ENCODE measurements at places on chromosomes 2 and 18.

DNA sequence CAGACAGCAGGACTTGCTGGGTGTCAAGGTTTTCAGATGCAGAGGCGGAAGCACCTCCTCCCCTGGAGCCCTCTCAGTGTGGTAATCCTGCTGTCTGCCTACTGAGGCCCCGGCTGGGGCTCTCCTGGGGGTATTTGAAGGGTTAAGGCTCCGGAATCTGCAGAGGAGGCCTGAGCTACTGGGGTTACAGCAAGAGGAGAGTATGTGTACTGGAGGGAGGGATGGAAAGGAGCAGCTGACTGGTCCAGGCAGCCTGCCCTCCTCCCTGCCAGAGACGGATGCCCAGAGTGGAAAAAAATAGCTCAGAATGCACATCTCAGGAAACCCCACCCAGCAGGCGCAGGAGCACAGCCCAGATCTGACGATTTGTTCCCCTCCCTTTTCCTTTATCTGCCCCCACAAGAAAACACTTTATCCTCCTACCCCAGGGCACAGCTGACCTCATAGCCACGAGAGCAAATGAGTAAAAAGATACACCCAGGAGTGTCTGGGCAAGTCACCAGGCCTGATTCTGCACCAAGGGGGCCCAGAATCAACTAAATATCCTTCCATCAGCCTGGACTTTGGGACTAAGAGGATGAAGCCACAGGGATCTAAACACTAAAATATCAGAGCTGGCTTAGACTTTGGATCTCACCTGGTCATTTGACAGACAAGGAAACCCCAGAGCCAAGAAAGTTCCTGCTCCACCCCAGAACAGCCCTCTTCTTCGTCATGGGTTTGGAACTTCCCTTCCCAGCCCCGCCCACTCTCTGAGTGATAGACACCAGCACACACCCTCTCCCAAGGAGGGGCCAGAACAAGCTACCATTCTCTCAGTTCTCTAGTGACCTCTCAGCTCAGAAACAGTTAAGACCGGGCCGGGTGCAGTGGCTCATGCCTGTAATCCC, 5.5 kb downstream of the TMBIM1 start:
- DNase-seq = no peak

DNA sequence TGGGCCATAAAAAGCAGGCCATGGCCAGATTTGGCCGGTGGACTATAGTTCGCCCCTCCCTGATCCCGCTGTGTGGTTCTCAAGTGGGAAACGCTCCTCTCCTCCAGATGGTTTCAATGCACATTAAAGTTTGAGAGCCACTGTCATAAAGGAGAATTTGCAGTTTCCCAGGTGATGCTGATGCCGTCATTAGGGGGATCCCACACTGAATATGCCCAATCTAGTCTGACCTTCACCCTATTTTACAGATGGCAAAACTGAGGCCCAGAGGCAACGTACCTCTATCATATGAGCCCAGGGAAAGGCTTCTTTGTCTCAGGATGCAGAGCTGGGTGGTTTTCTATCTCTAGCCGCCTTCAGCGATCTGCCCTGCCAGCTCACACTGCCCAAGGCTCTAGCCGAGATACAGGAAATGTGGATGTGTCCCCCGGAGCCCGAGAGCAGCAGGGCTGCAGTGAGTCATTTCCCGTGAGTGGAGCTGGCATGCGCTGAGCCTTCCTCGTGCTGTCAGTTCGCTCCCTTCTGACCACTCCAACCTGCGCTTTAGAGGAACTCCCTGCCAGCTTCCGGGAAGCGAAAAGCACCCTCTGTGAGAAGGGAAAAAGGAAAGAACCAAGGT, 116.2 kb downstream of the SMAD7 start:
- no peak for DNase-seq

DNA sequence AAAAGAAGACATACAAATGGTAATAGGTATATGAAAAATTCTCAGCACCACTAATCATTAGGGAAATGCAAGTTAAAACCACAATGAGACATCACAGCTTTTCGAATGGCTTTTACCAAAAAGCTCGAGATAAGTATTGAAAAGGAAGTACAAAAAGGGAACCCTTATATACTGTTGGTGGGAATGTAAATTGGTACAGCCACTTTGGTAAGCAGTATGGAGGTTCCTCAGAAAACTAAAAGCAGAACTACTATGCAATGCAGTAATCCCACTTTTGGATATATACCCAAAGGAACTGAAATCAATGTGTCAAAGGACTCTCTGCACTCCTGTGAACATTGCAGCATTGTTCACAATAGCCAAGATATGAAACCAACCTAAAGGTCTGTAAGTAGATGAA, 107.5 kb upstream of the SPATS2L start:
- DNase-seq = no peak

DNA sequence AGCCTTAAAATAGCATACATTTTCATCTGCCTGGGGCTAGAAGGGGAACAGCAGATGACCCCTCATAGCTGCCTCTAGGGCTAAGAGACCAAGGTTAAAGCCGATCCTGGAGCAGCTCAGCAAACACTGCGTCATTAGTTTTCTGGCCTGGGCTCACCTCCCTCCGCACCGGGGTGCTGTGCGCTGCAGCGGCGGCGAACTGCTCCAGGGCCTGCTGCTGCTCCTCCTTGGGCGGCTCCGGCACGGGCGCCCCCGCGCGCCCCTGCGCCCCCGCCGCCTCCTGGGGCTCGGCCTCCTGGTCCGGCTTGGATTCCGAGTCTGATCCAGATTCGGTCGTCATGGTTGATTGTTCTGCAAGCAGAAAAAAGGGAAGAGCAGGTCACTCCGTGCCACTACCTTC, 55.0 kb downstream of the EPB41L3 start:
- DNase-seq = no peak

GRCh38 chr2:25920336-25920735, 42.0 kb upstream of the ASXL2 start:
- DNase-seq = no peak

DNA sequence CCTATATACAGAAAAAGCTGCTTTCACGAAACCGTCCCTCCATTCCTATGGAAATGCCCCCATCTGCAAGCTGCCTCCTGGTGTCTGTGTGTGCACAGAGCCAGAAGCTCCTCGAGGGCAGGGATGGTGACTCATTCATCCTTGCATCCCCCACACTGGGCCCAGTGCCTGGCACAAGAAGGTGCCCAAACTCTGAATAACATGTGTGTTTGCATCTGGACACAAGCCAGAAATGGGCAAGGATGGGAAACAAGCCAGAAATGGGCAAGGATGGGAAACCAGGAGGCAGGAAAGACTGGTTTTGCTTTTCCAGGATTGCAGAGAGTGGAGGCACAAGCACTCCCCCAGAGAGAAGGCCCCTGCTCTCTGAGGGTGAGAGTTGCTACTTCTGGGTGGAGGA, 313.9 kb downstream of the CELF4 start:
- DNase-seq = no peak

- no peak for DNase-seq
Measured at GRCh38 chr2:36733215-36733614, 36.7 kb downstream of the VIT start.

DNA sequence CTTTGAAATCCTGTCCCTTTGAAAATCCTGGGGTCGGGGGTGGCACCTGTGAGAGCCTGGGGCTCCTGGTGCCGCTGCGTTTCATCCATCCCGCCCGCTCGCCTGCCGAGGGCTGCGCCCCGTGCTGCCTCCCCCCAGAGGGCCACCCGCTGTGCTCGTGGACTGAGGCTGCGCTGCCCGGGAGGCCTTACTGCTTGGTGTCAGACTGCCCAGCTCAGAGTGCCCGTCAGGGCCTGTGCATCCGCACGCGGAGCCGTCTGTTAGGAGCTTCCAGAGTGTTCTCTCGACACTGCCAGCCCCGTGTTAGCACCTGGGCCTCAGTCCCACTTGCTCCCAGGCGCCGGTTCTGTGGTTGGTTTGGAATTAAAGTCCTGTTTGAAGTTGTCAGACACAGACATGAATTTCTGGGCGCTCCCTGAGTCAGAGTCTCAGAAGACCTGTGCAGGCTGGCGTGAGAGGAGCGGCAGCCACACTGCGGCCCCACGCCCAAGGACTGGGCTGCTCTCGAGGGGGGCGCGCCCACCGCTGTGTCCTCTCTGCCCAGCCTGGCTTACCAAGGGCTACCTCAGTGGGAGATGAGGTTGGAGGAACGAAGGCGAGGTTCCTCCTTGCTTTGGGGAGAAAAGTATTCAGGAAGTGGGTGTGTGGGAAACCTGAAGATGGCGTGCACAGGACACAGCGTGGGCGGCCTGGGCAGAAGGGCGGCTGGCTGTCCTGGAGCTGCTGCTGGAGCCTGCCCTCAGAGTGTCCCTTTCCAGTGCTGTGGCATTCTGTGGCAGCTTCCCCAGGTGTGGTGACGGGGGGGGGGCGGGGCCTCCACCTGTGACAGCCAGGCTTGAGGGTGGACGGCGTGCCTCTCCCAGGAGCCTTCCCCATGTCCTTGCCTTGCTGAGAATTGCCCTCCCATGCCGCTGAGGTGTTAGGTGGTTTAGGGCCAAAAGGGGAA, 14.1 kb downstream of the DTYMK start:
- no peak for DNase-seq

DNA sequence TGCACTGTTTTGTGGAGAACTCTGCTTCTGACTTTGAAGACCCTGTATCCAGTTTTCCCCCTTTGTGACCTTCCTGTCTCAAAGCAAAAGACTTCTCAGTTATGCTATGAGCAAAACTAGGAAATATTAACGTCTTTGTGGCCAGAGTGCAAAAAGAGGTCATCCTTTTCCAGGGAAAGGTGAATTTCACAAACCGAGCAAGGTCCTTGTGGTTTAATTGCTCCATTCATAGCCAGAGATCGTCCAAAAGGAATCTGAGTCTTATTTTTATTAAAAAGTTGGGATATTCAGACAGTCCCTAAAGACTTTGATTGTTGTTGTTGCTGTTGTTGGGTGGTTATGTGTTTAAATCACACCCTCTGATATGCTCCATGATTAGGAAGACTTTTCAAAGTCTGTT, 77.4 kb downstream of the NAB1 start:
- DNase-seq = no peak

DNA sequence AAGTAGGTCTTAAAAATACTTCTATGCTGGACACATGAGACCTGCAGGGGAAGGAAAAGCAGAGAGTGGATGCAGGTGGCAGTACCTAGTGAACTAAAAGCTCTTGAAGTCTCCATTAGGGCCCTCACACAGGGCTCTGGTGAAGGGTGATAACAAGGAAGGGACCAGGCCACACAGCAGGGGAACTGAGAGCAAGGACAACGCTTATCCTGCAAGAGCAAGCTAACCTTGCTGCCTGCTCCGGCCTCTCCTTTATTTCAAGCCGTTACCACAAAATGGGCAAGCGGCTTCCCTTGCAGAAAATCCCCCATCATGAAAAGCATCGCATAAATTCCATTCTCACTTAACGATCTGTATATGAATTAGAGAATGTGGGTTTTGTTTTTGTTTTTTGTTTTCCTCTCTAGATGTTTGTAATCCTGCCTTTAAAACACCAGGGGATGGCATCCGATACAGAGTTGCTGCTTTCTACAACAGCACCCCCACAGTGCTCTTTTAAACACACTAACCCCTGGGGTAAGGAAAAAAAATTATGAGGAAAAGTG, 64.5 kb downstream of the CACNB4 start:
- DNase-seq = no peak

DNA sequence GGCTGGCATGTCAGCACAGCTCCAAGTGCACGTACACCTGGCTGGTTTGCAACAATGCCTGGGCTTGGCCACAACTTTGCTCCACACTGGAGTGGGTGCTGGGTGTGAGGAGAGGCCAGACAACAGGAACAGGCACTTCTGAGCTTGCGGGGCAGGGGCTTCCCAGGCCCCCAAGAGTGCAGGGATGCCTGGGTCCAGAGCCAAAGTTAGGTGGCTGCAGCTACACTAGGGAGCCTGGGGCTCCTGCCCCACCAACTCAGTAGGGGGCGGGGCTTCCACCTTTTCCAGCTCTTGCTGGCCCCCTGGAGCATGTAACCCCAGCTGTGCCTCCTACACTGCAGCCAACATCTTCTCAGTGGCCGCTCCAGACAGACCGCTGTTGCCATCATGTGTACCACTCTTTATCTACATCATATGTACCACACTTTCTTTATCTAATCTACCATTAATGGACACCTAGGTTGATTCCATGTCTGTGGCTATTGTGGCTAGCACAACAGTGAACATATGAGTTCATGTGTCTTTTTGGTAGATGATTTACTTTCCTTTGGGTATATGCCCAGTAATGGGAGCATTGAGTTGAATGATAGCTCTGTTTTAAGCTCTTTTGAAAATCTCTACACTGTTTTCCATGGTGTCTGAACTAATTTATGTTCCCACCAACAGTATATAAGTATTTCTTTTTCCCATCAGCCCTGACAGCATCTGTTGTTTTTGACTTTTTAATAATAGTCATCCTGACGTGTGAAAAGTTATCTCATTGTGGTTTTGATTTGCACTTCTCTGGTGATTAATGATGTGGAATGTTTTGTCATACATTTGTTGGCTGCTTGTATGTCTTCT, 87.9 kb downstream of the ZNF804A start:
- DNase-seq = no peak

DNA sequence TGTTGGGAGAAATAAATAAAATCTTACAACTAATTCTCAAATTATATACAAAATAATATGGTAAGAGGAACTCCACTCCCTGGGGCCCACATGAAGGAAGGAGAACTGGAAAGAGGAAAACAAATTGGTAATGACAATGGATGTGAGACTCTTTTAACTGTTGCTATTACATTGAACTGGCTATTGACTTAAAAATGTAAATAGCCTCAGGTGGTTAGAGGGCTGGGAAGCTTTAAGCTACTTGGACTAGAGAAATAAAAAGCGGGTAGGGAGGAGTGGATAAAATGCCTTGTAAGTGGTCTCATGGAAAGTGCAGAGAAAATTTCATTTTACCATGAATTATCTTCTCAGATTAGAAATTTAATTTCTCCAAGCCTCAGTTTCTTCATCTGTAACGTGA, 64.1 kb downstream of the KCNJ3 start:
- DNase-seq = no peak

DNA sequence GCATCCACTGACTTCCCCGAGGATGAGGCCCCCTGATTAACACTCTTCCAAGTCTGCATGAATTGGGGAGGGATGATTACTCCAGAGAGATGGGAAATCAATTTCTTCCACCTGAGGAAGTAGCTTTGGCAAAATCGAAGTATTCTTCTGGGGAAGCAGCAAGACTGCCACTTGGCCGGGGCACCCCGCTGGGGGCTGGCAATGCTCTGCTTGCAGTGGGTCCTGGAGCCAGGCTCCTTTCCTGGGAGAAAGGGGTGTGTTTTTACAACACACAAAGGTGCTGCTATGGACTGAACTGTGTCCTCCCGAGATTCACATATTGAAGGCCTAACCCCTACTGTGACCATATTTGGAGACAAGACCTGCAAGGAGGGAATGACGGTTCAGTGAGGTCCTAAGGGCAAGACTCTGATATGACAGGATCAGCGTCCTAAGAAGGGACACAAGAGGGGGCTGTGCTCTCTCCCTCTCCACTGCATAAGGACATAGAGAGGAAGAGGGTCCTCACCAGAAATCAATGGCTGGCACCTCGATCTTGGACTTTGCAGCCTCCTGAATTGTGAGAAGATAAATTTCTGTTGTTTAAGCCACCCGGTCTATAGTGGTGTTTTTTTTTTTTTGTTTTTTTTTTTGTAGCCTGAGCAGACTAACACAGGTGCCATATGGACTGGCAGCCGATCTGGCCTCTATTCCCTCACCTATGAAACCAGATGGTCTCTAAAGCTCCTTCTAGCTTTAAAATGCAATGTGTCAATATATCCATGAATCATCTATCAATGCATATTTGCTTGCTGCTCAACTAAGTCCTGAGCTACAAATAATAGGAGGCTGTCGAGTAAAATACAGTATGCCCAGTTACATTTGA, 3.6 kb upstream of the SMARCAL1 start:
- no peak for DNase-seq

- no peak for DNase-seq
Measured at GRCh38 chr2:69731147-69731970, 10.6 kb upstream of the ANXA4 start.
